ENCODE measurements at places on chromosomes 4 and X.

DNA sequence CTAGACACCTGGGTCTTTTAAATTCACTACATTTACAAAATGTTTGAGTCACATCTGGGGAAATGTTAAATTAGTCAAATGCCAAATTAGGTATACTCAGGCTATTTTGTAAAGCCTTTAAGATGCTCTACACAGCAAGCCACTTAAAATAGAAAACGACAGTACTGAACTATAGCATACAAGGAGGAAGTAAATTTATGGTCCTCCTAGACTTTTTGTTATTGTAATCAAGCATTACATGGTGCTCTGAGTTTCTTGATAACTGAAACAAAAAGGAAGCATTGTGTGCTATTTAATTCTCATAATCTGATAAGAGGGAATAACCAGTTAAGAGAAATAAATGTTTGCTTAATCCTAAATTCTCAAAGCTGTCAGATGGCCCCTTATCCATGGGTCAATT, 46.2 kb downstream of the SLC9A7 start:
- DNase-seq = no peak

- DNase-seq = no peak
Measured at GRCh38 chrX:17605676-17606075, 131.6 kb upstream of the SCML1 start.

DNA sequence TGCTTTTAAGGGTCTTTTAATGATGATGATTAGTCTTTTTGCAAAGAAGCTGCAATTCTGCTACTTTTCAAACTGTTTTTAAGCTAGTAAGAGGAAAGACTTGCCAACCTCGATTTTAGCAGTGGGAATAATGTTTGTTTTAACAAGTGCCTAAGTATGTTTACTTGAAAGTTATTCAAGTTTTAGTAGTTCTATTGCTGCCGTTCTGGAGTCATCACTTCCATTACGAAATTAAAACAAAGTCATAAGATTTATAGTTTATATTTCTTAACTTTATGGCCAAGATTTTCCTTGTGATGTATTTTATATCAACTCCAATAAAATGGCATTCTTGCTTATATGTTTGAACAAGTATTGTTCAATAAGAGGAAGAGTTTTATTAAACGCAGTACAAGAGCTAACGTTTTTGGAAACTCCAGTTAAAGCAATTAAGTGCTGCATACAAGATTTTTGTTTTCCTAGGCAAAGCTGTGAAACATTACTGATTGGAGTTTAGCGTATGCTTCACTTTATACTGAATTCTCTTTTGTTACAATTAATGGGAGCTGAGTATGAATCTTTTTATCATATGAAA, 211.3 kb downstream of the TENM3 start:
- no peak for DNase-seq

- no peak for DNase-seq
Measured at GRCh38 chr4:182042945-182043344, 200.3 kb upstream of the TENM3 start.

DNA sequence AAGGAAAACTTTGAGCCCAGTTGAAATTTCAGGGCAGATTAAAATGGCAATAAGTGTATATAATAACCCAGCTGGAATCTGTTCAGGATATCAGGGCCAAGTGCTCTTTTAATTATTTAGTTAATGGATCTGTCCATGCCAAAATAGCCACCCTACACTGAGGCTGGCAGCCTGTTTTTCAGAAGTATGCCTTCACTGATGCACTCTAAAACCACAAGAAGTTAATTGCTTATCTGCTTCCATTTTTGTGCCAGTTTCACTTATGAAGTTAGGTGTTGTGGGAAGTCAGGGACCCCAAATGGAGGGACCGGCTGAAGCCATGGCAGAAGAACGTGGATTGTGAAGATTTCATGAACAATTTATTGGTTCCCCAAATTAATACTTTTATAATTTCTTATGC, 960.3 kb downstream of the C4orf33 start:
- no peak for DNase-seq

DNA sequence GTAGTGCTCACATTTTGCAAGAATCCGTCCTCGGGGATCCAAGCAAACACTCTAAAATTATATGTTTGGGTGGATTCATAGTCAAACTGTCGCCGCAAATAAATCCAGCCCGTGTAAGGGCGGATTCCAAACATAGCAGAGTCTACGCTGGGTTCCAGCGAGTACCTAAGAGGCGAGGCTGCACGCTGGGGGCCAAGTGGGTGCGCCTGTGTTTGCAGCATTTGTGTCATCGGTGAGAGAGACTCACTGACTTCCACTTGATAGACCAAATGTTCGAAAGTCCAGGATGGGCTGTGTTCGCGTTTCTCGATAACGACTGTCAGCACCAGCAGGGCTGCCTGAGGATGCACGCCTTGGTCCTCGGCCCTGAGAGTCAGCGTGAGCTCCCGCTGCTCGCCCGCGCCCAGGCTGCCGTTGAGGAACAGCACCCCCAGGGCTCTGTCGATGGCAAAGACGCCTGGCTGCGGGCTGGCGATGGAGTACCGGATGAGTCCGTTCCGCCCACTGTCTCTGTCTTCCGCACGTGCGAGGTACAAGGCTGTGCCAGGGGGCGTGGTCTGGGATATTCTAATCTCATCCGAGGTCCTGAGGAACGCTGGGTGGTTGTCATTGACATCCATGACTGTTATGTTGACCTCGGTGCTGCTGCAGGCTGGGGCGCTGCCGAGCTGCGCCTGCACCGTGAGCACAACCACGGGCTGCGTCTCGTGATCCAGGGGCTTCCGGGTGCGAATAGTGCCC, 158.7 kb downstream of the DCHS2 start:
- peak; percentile 46 for DNase-seq
